Glomerular endothelial cell (primary cell): ENCODE measurements at places on chromosomes 7 and 10.

GRCh38 chr7:151271699-151272355 is 23.3 kb upstream of the SMARCD3 start:
- DNase-seq: no peak

GRCh38 chr10:11473128-11473760 is 138.2 kb downstream of the USP6NL start:
- DNase-seq: no peak

DNA sequence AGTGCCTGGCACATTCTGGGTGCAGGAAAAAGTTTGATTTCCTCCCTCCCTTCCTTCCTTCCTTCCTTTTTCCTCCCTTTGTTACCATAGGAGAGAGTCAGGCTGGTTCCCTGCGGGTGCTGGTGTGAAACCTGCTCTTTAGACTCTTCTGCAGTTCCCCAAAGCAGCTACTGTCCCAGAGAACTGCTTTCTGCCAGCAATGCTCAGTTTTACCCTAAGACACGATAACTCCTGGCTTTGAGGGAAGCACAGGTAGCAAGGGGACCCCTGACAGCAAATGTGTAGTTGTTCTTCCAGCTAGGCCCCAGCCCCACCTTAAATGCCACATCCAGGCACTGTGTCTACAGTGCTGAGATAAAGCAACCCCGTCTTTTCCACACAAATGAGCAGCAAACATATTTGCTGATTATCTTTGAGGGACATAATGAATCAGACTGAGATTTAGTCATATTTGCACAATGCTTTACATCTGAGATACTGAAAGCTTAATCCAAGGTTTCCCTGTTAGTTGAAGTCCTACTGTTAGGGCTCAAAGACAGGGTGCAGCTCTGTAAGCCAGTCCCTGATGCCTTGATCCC is 55.5 kb downstream of the MET start:
- no peak for DNase-seq

DNA sequence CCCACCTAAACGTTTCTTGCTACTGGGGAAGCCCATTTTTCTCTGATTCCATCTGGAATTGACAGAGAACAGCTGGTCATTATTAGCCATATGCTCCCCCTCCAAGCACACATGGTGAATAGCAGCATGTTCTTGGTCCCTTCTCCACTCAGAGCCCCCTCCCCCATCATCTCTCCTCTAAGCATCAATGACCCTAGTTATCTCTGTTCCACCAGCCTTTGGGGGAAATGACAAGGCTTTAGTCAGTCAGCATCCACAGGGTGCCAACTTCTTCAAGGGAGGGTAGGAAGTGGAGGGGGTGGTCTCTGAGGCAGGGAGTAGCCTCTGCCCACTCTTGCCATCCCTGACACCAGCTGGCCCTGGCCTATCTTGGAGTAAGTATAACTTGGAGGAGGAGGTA is 163.1 kb downstream of the UBE2H start:
- DNase-seq: no peak

DNA sequence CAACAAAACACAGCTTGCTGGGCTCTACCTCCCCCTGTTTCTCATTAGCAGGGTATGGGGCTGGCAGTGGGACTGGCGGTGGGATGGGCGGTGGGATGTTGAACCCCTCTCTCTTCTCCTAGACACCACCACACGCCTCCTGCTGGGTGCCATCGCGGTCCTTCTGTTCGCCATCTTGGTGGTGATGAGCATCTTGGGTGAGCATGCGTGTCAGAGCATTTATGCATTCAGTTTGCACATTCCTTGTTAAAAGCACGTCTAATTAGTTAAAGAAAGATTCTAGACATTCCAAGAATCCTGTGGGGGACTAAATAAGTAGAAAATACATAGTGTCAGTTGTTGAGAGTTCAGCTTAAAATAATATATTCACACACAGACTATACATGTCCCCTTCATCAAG is 12.7 kb downstream of the CLEC2L start:
- DNase-seq: no peak

DNA sequence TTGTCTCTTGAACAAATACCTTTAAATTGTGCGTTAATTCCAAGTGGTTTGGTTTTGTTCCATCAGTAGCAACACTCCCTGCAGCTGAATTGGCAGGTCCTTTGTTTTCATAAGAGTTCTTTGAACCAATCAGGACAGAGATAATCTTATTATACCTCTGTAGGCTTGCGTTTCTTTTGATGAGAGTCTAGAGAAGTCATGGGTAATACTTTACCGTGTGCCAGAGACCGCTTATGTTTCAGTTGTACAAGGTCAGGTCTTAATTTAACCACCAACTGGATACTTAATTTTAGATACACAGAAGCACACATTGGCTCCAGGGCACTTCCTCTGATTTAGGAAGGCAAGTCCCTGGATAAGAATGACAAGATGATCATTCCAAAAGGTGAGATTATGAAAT is at the start of gene ASB15:
TSS of gene ASB15 (plus strand) at position 292 of the 400 bp plus-strand sequence. CDS start 12,682 bp downstream, outside the sequence.
- DNase-seq: no peak

DNA sequence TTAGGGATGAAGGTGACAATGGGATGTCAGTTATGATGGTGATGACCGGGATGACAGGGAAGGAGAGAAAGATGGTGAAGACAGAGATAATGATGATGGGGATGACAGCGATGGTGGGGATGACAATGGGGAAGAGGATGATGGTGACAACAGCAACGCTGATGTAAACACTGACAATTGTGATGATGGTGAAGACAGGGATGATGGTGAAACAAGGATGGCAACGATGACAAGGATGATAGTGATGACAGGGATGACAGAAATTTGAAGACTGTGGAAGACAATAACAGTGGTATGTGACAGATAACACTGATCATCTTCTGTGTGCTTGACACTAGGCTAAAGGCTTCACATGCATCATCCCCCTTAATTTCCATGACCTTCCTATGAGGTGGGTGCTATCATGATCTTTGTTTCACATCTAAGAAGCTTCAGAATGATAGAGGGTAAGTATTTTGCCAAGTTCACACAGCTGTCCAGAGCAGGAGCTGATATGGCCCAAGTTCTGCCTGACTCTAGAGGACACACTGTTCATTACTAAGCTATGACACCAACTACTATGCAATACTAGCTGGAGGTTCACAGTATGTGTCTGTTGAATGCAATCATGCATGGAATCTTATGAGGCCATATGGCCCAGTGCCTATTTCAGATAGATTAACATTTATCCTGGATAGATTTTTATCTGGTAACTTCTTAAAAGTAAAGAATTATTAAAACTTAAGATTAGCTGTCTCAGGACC is 105.6 kb downstream of the RNLS start:
- DNase-seq: no peak

DNA sequence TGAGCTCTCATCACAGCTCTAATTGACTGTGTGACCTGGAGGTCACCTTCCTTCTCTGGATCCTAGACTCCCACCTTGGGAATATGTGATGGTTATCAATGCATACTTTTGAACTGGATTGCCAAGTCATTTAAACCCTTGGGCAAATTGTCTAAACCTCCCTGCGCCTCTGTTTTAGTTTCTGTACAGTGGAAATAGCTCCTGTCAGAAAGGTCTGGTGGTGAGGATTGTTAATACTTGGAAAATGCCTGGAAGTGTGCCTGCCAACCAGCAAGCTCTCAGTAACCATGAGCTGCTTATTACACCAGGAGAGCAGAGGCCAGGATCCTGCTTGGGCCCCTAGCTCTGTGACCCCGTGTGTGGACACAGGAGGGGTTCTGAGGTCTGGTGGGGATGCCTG is 108.7 kb upstream of the PPIF start:
- no peak for DNase-seq

GRCh38 chr10:35413985-35414861 is 77.9 kb downstream of the CCNY start:
- no peak for DNase-seq
